ENCODE measurements at places on chromosomes 16 and 17. TPM values are rescaled to one million over a fixed set of nuclear protein-coding genes. Genes with fewer than 3 reads are reported as not detected.

Gene TM4SF5
- 0.55 TPM for total RNA-seq

Gene MEFV
- not detected for total RNA-seq

Gene CNTNAP1
- total RNA-seq, result 5.5 TPM

Gene LUC7L
- 55.7 TPM for total RNA-seq

Gene ADAD2
- total RNA-seq, result not detected

Gene C17orf107
- total RNA-seq, result 0.30 TPM

Gene IGF2BP1
- total RNA-seq, result 79.0 TPM
